ENCODE measurements at places on chromosomes 7 and 10. TPM values are rescaled to one million over a fixed set of nuclear protein-coding genes. Genes with fewer than 3 reads are reported as not detected.

The WDR11 gene
- 17.6 TPM for total RNA-seq

The MOGAT3 gene
- total RNA-seq, result not detected

- no peak for DNase-seq
These were observed 175.5 kb upstream of the PLXDC2 start for GRCh38 chr10:19640566-19641263.

DNA sequence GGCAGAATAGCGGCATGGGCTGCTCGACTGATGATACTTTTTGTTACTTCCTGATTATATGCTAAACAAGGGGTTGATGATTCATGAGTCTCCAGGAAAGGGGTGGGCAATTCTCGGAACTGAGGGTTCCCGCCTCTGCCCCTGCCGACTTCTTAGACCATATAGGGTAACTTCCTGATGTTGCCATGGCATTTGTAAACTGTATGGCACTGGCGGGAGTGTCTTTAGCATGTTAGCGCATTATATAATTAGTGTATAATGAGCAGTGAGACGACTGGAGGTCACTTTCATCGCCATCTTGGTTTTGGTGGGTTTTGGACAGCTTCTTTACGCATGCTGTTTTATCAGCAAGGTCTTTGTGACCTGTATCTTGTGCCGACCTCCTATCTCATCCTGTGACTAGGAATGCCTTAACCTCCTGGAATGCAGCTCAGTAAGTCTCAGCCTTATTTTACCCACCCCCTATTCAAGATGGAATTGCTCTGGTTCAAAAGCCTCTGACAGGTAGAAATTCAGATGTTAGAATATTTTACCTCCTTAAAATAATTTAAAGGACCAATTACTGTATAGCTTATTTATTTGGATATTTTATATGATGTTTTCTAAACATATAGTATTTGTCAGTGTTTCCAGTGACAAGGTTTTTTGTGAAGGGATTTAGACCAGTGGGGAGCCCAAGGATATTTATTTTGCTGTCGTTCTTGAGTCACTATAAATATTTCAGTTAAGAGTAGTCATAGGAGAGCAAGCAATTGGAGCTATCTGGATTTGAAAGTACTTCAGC is 90.1 kb upstream of the PIK3CG start:
- DNase-seq, result no peak

GRCh38 chr7:100475549-100475948 is 3.5 kb downstream of the TSC22D4 start:
- DNase-seq, result peak; percentile 58

The SH2D4B gene
- not detected for total RNA-seq

DNA sequence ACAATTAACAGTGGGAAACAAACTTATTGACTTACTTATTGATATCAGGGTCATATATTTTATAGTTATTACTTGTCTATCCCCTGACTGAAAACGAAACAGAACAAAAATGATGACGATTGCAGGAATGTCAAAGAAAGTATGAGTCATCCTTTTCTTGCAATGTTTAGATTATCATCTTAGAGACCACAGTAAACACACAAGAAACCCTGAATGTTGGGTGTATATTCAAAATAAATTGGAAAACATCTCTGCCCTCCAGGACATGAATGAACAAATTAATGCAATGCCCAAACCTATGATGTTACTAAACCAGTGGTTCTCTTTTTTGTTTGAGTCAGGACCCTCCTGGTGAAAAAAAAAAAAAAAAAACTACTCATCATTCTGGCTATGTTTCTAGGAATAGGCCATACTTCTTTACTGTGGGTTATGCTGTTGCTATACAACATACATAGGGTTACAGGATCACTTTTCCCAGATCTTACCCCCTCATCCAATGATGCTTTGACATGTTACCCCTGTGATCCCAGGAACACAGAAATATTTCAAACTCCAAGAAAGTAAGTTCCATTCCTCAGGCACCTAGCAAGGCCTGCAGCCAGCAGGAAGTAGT is 623.4 kb upstream of the IGFBP3 start:
- no peak for DNase-seq

The ZNF786 gene
- total RNA-seq, result 2.9 TPM

The PTN gene
- total RNA-seq, result 51.2 TPM

The TEX47 gene
- total RNA-seq, result not detected

The NUTM2A gene
- 1.6 TPM for total RNA-seq

GRCh38 chr10:72851509-72851908 is 42.0 kb upstream of the OIT3 start:
- DNase-seq, result no peak

The NUTM2E gene
- total RNA-seq, result not detected

- DNase-seq, result no peak
These were observed 153.3 kb downstream of the EGFR start for GRCh38 chr7:55172161-55172560.

GRCh38 chr7:157621131-157621681 is 284.4 kb downstream of the DNAJB6 start:
- DNase-seq, result no peak

GRCh38 chr10:131016556-131016955 is 295.0 kb downstream of the TCERG1L start:
- no peak for DNase-seq

DNA sequence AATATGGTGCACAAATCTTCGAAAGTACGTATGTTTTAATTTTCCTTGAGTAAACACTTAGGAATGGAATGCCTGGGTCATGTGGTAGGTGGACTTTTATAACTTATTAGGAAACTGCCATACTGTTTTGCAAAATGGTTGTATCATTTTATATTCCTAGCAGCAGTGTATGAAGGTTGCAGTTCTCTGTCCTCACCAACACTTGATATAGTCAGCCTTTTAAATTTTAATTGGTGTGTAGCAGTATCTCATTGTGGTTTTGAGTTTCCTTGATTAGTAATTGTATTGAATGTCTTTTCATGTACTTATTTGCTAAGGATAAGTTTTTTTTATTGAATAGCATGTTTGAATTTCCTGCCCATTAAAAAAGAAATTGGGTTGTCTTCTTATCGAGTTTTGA is 926 bp upstream of the PCBD1 start:
- no peak for DNase-seq

DNA sequence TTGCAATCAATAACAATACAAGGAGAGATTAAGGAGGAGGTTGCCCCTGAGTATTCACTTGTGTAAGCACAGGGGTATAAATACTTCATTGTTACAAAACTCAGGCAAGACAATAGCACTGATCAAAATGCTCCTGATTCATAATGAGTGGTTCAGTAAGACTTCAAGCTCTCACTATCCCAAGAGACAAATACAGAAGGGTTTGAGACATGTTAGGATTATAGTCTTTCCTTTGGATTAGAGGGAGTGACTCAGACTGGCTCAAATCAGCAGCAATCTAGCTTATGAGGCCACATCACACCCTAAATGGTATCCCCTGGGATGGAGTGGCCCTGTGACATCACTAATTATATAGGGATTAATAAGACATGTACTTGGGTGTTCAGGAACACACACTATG is 167.2 kb upstream of the HGF start:
- DNase-seq, result no peak

The EPHB6 gene
- total RNA-seq, result 9.3 TPM

GRCh38 chr10:23325132-23325531 is 19.5 kb downstream of the C10orf67 start:
- no peak for DNase-seq

DNA sequence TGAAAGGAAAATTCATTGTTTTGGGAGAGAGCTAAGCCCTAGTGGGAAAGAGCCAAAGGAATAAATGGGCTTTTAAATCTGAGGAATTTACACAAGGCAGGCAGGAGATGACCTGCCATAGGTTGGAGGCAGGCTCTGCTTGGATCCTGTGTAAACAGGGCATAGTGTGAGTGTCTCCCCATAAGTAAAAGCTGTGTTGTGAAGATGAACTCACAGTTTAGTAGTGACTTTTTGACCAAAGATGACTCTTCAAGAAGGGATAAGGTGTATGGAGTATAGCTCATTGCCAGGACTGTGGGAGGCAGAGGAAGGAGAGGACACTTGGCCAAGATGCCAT is 63.2 kb downstream of the KAT6B start:
- no peak for DNase-seq

DNA sequence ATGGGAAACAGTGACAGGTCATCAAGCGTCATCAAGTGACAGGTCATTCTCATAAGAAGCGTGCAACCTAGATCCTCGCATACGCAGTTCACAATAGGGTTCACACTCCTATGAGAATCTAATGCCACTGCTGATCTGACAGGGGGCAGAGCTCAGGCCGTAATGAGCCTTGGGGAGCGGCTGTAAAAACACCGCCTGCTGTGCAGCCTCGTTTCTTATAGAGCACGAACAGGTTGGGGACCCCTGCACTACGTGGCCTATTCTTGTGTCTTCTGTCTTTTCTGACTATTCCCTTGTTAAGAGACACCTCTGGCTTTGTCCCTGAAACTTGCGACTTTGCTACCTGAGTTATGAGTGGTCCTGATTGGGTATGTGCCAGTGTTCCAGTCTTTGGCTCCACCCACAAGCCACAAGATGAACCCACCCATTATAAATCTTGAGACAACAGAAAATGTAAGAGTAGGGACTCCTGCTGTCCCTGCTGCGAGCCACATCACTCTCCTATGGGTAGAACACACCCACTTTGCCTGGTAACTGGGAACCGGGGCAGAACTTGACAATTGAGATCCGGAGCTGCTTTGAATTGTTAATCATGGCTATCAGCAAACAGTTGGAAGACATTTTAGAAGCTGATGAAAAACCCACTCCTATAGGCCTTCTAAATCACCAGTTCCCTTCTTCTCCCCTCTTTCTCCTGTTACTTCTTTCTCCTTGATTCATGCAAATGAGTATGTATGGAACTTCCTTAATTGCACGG is 55.8 kb upstream of the EXOC4 start:
- DNase-seq, result no peak

DNA sequence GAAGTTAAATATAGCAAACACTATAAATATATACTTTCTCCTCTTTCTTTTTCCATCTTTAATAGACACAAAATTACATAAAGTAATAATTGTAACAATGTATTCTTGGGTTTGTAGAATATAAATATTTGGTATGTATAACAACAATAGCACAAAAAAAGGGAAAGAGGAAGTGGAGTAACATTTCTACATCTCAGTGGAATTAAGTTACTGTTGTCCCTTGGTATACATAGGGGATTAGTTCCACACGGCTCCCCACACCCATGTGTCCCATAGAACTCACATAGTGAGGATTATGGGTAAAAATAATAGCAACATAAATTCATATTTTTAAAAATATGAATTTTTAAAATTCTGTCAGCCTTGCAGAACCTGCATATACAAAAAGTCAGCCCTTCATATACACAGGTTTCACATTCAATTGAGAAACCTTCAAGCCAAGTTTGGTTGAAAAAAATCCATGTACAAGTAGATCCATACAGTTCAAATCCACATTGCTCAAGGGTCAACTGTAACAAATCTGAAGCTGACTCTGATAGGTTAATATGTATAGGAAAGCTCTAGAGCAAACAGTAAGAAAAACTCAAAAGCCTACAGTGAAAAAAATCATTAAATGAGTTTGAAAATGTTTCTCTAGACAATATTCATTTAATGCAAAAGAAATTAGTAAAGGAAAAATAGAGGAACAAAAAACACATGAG is 92.4 kb downstream of the HYCC1 start:
- no peak for DNase-seq

DNA sequence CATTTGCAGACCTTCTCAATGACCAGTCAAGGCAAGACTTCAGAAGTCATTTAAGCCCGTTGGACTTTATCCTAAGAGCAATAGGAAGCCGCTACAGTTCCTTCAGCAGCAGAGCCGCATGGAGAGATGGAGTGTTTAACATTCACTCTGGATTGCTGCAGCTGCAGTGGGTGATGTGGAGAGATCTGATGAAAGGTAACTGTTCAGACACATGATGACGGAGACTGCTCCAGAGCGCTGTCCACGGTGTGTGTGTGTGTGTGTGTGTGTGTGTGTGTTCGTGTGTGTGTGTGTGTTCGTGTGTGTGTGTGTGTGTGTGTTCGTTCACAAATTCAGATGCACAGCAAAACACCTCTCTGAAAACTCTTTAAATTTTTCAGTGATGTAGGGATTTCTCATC is 37.0 kb downstream of the SEC61G start:
- no peak for DNase-seq

The DDIT4 gene
- total RNA-seq, result 88.8 TPM

Data from left cardiac atrium (tissue), 4 donors.